ENCODE measurements at places on chromosomes 6 and 20. TPM values are rescaled to one million over a fixed set of nuclear protein-coding genes. Genes with fewer than 3 reads are reported as not detected.

PI3 gene
- not detected for polyA plus RNA-seq

OOEP gene
- polyA plus RNA-seq = 0.35 TPM

COL9A1 gene
- polyA plus RNA-seq = not detected

FOXO3 gene
- 13.0 TPM for polyA plus RNA-seq

PACRG gene
- polyA plus RNA-seq = not detected

BTBD3 gene
- 0.45 TPM for polyA plus RNA-seq

NCOA3 gene
- 70.9 TPM for polyA plus RNA-seq

PAX1 gene
- polyA plus RNA-seq = not detected

SIGLEC1 gene
- polyA plus RNA-seq = not detected

GNRH2 gene
- polyA plus RNA-seq = not detected

ZNF217 gene
- polyA plus RNA-seq = 21.2 TPM

ARFRP1 gene
- 48.8 TPM for polyA plus RNA-seq

KCNQ5 gene
- 4.2 TPM for polyA plus RNA-seq

DNA sequence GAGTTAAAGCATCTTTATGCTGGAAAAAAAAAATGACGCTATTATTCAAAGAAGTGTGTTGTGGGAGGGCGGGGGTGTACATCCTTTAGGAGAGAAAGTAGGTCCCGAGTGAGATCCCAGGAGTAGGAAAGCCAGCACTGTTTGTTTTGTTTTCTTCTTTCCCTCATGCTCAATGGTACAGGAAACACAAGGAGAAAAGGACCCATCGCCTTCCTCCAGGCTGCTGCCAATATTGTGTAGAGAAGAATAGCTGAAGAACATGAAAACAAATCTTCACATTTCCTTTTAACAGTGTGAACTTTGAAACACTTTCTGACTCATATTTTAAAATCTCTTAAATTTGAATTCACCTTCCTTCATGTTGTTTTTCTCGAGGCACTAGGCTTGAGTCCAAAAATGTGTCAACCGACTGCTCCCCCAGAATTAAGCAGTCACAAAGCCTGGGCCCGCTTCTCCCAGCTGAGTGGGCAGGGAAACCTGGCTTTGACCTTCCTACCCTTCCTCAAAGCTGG lies 22.3 kb downstream of the PPP1R16B start:
- H3K4me1 ChIP-seq = peaks cover 96% of the 10 kb centered on the region
- no peaks in the 10 kb centered on the region for H3K27me3 ChIP-seq
- H3K36me3 ChIP-seq = peaks cover 17% of the 10 kb centered on the region
- no peak for DNase-seq
- no peak overlapping the region for H3K4me3 ChIP-seq

- no peak for DNase-seq
- H3K36me3 ChIP-seq = peaks cover 39% of the 10 kb centered on the region
- H3K27ac ChIP-seq = no peak overlapping the region
- no peak overlapping the region for H3K4me3 ChIP-seq
Observed at GRCh38 chr6:84136364-84137050, 90.9 kb downstream of the CEP162 start.

DNA sequence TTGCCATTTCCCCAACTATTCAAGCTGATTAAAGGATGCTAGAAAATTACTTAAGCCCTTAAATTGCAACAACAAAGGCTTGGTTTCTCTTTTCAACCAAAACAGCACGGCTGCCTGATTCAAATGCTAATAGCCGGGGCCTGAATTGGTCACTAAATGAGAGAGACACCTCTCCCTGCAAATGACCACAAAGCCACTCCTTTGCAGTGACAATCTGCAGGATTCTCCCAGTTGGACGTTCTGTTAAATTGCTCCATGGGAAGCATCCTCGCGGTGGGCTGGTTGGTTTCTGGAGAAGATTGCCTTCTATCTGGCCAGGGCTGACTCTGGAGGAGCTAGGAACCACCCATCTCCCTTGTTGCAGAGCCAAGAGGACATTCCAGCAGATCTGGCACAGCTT lies 29.7 kb upstream of the TBXT start:
- no peak overlapping the region for H3K27ac ChIP-seq
- no peak overlapping the region for H3K4me3 ChIP-seq
- peaks cover 7% of the 10 kb centered on the region for H3K27me3 ChIP-seq
- H3K36me3 ChIP-seq = no peaks in the 10 kb centered on the region
- DNase-seq = no peak

DNA sequence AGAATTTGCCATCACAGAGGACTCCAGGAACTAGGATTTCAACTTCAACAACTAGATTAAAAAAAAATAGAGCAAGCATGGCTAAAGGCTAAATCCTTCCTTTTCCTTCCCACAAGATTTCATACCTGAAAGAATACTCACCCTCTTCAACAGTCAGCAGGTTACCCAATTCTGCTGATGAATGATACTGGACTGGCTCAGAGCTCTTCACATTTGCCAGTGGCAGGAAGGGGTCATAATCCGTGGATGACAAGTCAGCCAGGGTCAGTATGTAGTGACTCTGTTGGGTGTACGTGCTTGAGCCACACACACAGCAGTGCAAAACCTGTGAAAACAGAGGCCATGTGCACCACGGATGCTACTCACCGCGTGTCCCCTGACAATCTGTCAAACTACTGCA lies 152.9 kb downstream of the INSM1 start:
- no peak overlapping the region for H3K4me3 ChIP-seq
- no peaks in the 10 kb centered on the region for H3K4me1 ChIP-seq

GRCh38 chr6:56188429-56188828 lies 59.0 kb downstream of the COL21A1 start:
- H3K4me3 ChIP-seq = no peak overlapping the region
- H3K36me3 ChIP-seq = peaks cover 7% of the 10 kb centered on the region
- H3K27me3 ChIP-seq = no peaks in the 10 kb centered on the region
- no peak overlapping the region for H3K27ac ChIP-seq

DNA sequence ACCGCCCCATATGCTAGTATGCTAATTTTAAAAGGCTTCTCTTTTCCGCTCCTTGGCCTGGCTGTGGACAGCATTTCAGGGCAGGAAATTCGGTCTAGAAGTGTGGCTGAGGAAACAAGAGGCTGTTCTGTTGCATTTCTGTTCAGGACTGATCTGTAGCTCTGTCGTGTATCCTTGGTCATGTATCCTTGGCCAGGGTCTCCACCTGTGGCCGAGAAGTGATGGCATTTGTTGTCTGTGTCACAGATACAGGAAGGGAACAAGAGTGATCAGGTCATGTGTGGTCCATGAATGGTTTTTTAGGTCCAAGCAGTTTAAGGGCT lies 300.5 kb upstream of the SUPT3H start:
- no peaks in the 10 kb centered on the region for H3K27me3 ChIP-seq
- H3K27ac ChIP-seq = peak overlapping the region; percentile 95
- H3K4me3 ChIP-seq = no peak overlapping the region
- H3K36me3 ChIP-seq = peaks cover 9% of the 10 kb centered on the region
- no peak for DNase-seq
- H3K4me1 ChIP-seq = peaks cover 41% of the 10 kb centered on the region

GRCh38 chr20:21228511-21228910 lies 74.6 kb upstream of the XRN2 start:
- no peaks in the 10 kb centered on the region for H3K27me3 ChIP-seq
- no peaks in the 10 kb centered on the region for H3K36me3 ChIP-seq
- peak; percentile 19 for DNase-seq
- no peak overlapping the region for H3K4me3 ChIP-seq
- H3K27ac ChIP-seq = peak overlapping the region; percentile 64

DNA sequence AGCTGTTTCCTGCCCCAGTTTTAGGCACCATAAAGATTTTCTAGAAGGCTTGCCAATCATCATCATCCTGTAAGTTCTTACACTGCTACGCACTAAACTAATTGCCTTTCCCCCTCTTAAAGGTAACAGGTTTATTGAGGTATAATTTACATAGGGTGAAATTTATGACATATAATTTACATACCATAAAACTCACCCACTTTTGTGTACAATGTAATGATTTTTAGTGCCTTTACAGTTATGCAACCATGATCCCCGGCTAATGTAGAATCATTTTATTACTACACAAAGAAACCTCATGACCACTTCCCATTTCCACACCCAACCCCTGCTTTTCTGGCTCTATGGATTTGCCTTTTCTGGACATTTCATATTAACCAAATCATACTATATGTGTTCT lies 21.1 kb downstream of the GCNT2 start:
- H3K27ac ChIP-seq = no peak overlapping the region
- no peaks in the 10 kb centered on the region for H3K27me3 ChIP-seq

GRCh38 chr20:32911355-32911754 lies 52.6 kb downstream of the EFCAB8 start:
- DNase-seq = no peak
- H3K36me3 ChIP-seq = peaks cover 12% of the 10 kb centered on the region
- H3K27me3 ChIP-seq = no peaks in the 10 kb centered on the region

DNA sequence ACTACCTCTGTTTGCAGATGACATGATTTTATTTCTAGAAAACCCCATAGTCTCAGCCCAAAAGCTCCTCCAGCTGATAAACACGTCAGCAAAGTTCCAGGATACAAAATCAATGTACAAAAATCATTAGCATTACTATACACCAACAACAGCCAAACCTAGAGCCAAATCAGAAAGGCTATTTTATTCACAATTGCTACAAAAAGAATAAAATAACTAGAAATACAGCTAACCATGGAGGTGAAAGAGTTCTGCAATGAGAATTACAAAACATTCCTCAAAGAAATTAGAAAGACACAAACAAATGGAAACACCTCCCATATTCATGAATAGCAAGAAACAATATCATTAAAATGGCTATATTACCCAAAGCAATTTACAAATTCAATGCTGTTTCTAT lies 65.6 kb upstream of the HTR1E start:
- no peaks in the 10 kb centered on the region for H3K4me1 ChIP-seq
- H3K27ac ChIP-seq = no peak overlapping the region
- H3K27me3 ChIP-seq = no peaks in the 10 kb centered on the region
- H3K36me3 ChIP-seq = peaks cover 22% of the 10 kb centered on the region
- no peak overlapping the region for H3K4me3 ChIP-seq

- H3K4me3 ChIP-seq = no peak overlapping the region
- DNase-seq = no peak
- peaks cover 68% of the 10 kb centered on the region for H3K27me3 ChIP-seq
- no peaks in the 10 kb centered on the region for H3K36me3 ChIP-seq
- H3K4me1 ChIP-seq = peaks cover 12% of the 10 kb centered on the region
- no peak overlapping the region for H3K27ac ChIP-seq
Observed at GRCh38 chr20:41367393-41367695, 726 bp upstream of the EMILIN3 start.

- H3K4me1 ChIP-seq = no peaks in the 10 kb centered on the region
- H3K4me3 ChIP-seq = no peak overlapping the region
- DNase-seq = no peak
- H3K36me3 ChIP-seq = no peaks in the 10 kb centered on the region
- H3K27me3 ChIP-seq = no peaks in the 10 kb centered on the region
Observed at GRCh38 chr6:44538807-44539201, 151.3 kb downstream of the CDC5L start.

- peaks cover 23% of the 10 kb centered on the region for H3K27me3 ChIP-seq
- H3K4me3 ChIP-seq = no peak overlapping the region
- no peaks in the 10 kb centered on the region for H3K36me3 ChIP-seq
Observed at GRCh38 chr6:25717866-25718740, 36.4 kb upstream of the SLC17A4 start.

- peaks cover 41% of the 10 kb centered on the region for H3K4me1 ChIP-seq
- peaks cover 14% of the 10 kb centered on the region for H3K36me3 ChIP-seq
- no peak for DNase-seq
- peak overlapping the region; percentile 95 for H3K4me3 ChIP-seq
- no peak overlapping the region for H3K27ac ChIP-seq
Observed at GRCh38 chr6:100877851-100878250, 3.3 kb downstream of the ASCC3 start.

GRCh38 chr20:59804347-59804746 lies 129.1 kb downstream of the SYCP2 start:
- H3K4me3 ChIP-seq = no peak overlapping the region
- no peak overlapping the region for H3K27ac ChIP-seq
- no peaks in the 10 kb centered on the region for H3K36me3 ChIP-seq
- peaks cover 15% of the 10 kb centered on the region for H3K27me3 ChIP-seq
- no peaks in the 10 kb centered on the region for H3K4me1 ChIP-seq

DNA sequence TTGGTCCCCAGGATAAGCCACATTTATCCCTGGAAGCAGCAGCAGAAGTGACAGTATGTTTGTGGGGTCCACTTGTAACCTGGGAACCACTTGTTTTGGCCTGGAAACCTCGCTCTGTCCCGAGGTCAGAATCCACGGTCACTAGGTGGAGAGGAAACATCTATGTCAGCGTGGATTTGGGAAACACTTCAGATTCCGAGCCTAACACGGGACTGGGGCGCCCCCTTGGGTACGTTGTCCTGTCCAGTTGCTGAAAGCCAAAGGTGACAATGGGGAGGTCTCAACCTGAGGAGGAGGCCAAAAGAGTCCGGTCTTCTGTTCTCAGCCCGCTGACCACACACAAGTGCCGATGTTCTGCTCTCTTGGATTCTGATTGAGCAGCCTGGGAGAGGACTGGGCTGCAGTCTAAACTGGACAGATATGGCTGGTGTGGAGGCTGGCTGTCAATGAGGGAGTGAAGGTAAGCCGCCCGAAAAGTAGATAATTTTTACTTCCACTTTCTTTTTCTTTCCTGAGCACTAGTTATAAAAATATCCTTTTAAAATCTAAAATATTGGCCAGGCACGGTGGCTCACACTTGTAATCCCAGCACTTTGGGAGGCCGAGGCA lies 4.9 kb upstream of the ZFP57 start:
- no peak for DNase-seq
- H3K4me1 ChIP-seq = no peaks in the 10 kb centered on the region
- H3K4me3 ChIP-seq = no peak overlapping the region
- no peaks in the 10 kb centered on the region for H3K36me3 ChIP-seq
- no peak overlapping the region for H3K27ac ChIP-seq
- H3K27me3 ChIP-seq = peaks cover 30% of the 10 kb centered on the region

GRCh38 chr6:79841577-79842375 lies 105.6 kb downstream of the ELOVL4 start:
- H3K4me1 ChIP-seq = peaks cover 4% of the 10 kb centered on the region
- no peak overlapping the region for H3K27ac ChIP-seq
- DNase-seq = no peak
- peaks cover 19% of the 10 kb centered on the region for H3K27me3 ChIP-seq
- no peak overlapping the region for H3K4me3 ChIP-seq
- no peaks in the 10 kb centered on the region for H3K36me3 ChIP-seq

GRCh38 chr20:6714279-6714711 lies 53.2 kb upstream of the BMP2 start:
- no peaks in the 10 kb centered on the region for H3K27me3 ChIP-seq
- DNase-seq = no peak
- no peak overlapping the region for H3K4me3 ChIP-seq
- H3K27ac ChIP-seq = no peak overlapping the region

GRCh38 chr6:101700655-101701054 lies 307.1 kb downstream of the GRIK2 start:
- H3K27ac ChIP-seq = no peak overlapping the region
- no peak for DNase-seq
- no peaks in the 10 kb centered on the region for H3K27me3 ChIP-seq
- no peaks in the 10 kb centered on the region for H3K36me3 ChIP-seq
- no peaks in the 10 kb centered on the region for H3K4me1 ChIP-seq

- peak overlapping the region; percentile 100 for H3K27ac ChIP-seq
- peak overlapping the region; percentile 94 for H3K4me3 ChIP-seq
- peaks cover 37% of the 10 kb centered on the region for H3K36me3 ChIP-seq
- DNase-seq = peak; percentile 29
- peaks cover 55% of the 10 kb centered on the region for H3K4me1 ChIP-seq
Observed at GRCh38 chr6:36594816-36595643, 868 bp downstream of the SRSF3 start.

GRCh38 chr6:116444092-116444491 lies 17.1 kb upstream of the CALHM6 start:
- H3K27ac ChIP-seq = peak overlapping the region; percentile 30
- no peak overlapping the region for H3K4me3 ChIP-seq
- no peaks in the 10 kb centered on the region for H3K36me3 ChIP-seq
- no peaks in the 10 kb centered on the region for H3K27me3 ChIP-seq
- DNase-seq = peak; percentile 20

GRCh38 chr6:8100159-8100854 lies 2.0 kb downstream of the EEF1E1 start:
- H3K36me3 ChIP-seq = no peaks in the 10 kb centered on the region
- peaks cover 23% of the 10 kb centered on the region for H3K4me1 ChIP-seq
- peak overlapping the region; percentile 70 for H3K27ac ChIP-seq
- H3K27me3 ChIP-seq = peaks cover 12% of the 10 kb centered on the region
- no peak for DNase-seq
